H1 (cell line): ENCODE measurements at places on chromosomes 12 and 14. TPM values are rescaled to one million over a fixed set of nuclear protein-coding genes. Genes with fewer than 3 reads are reported as not detected.

Gene OR4Q3
- not detected in 2 replicates for total RNA-seq

- DNase-seq: no peak
Observed at GRCh38 chr14:97878727-97879126, 1081.5 kb downstream of the VRK1 start.

DNA sequence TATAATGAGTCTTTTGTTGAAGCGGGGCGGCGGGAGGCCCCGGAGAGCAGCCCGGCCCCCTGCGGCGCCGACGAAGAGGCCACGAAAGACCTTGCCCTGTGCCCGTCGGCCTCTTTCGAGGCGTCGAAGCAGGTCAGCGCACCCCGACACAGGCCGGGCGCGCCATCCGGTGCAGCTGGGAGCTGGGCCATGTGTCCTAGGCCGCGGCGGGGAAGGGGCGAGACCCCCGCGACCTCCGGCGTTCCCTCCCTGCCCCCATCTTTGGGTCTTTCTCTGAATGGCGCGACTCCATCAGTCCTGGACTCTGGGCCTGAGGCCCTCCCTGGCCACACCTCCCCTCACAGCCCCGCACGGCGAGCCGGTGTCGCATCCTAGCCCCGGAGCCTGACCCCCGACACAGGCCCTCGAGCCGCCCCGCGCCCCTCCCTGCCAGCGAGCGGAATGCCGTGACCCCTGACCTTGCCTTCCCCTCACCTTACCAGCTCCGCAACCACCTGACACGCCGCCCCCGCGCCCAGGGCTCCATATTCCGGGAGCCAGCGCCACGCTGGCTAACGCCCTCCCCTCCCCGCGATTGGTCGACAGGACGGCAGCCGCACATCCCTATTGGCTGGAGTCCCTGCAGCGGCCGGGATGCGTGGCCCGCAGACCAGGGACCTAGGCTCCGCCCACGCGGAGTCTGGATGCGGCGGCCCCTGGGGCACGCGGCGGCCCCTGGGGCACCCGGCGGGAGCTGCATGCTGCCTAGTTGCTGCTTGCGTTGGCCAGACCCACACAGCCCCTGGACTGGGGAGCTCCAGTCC, at the start of gene SLC11A2:
TSS of gene SLC11A2 (minus strand) at position 549 of the 803 bp plus-strand sequence. CDS start 15,656 bp downstream, outside the sequence.
- peak; percentile 95 for DNase-seq

GRCh38 chr12:19841451-19841850, 402.2 kb downstream of the AEBP2 start:
- DNase-seq: no peak

- DNase-seq: no peak
Observed at GRCh38 chr14:61461808-61462275, 140.5 kb downstream of the PRKCH start.

GRCh38 chr12:120687578-120688289, 785 bp downstream of the MLEC start:
- DNase-seq: no peak
